ENCODE measurements at places on chromosomes 7 and 10.

DNA sequence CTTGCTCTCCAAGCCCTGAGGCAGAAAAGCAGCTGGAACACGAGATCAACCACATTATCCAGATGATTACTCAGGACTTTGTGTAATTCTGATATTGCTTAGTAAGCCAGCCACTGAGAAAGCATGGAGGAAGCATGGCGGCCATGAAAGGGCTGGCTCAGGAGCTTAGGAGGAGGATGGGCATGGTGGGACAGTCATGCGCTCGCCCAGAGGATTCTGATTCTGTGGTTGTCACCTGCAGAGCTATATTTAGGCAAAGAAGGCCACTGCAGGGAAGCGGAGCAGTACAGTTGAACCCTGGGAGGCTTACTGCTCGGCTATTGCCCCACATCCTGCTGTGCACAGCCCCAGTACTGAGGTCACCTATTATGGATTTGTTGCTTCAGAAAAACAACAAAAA, 128.8 kb upstream of the DNAJB12 start:
- DNase-seq = no peak

- no peak for DNase-seq
Observed at GRCh38 chr7:158281441-158281840, 306.2 kb downstream of the PTPRN2 start.

GRCh38 chr10:116044801-116045248, 228.2 kb downstream of the GFRA1 start:
- no peak for DNase-seq

DNA sequence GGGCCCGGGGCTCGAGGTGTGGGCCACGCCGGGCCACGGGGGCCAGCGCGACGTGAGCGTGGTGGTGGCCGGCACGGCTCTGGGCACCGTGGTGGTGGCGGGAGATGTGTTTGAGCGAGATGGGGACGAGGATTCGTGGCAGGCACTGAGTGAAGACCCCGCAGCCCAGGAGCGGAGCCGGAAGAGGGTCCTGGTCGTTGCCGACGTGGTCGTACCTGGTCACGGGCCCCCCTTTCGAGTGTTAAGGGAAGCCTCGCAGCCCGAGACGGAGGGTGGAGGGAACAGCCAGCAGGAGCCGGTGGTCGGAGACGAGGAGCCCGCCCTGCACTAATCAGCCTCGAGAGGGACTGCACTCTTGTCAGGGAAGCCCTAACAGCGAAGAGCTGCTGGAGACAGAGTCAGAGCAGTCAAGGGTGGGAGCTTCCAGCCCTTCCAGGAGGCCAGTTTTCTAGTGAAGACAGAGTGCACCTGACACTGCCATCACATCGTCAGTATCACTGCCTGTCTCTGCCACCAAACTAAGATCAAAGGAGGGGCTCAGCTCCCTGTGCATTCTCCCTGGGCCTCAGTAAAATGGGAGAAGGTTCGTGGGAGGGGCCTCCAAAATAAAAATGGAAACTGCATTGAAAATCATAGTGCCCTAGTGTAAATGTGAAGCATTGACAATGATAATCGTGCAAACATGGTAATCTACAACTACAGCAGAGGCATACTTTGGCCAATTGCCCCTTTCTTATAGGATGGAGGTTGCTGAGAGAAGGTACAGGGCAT, 1.3 kb downstream of the MBLAC1 start:
- DNase-seq = no peak

DNA sequence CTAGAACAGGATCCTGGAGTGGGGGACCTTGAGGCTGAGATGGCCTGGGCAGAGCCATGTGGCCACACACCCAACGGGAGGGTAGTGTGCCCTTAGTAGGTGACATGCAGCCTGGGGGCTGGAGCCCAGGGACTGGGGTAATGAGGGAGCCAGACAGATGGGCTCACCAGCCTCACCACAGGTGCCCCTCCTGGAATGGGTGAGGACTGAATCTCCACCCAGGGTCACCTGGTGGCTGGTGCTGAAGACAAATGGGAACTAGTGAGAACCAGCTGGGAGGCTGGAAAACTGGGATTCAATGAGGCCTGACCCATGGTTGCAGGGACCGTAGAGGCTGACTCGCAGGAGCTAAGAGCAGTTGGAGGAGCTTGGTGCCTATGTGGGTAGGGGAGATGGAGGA, 6.1 kb downstream of the ZP3 start:
- no peak for DNase-seq

DNA sequence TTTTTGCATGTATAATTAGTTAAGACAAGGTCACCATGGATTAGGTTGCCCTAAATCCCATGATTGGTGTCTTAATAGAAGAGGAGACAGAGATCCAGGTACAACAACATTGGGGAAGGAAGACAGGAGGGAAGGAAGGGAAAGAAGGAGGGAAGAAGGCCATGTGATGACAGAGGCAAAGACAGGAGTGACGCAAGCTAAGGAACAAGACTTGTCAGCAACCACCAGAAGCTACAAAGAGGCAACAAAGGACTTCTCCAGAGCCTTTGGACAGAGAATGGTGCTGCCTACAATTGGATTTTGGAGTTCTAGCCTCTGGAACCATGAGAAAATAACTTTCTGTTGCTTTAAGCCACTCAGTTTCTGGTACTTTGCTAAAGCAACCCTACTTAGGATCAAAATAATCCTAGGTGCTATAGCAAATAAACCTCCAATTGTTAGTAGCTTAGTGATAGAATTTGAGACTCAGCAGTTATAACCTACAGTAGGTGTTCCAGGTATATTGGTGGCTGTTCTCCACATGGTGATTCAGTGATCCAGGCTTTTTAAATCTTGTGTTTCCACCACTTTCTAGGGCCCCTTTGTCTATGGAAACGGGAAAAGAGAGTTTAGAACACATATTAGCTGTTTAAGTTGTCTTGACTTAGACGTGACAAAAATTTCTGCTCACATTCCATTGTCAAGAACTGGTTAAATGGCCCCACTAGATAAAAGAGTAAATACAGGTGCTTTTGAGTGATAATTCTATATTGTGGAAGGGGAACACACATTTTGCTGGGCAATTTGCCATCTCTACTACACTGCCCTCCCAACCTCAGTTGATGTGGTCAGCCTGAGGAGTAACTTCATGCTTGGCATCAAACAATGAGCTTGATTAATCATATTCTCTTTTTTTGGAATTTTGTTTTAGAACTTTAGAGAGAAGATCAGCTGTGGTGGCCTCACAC, 70.5 kb upstream of the SP4 start:
- no peak for DNase-seq

DNA sequence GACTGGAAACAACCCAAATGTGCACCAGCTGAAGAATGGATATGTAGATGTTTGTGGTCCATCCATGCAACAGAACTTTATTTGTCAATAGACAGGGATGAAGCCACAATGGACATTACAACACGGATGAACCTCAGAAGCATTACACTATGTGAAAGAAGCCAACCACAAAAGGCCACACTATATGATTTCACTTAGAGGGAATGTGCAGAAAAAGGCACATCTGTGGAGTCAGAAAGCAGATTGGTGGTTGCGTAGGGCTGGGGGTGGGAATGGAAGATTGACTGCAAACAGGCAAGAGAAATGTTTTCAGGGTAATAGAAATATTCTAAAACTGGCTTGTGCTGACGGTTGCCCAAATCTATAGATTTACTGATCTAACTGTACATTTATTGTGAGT, 34.3 kb upstream of the WASHC2A start:
- DNase-seq = no peak

DNA sequence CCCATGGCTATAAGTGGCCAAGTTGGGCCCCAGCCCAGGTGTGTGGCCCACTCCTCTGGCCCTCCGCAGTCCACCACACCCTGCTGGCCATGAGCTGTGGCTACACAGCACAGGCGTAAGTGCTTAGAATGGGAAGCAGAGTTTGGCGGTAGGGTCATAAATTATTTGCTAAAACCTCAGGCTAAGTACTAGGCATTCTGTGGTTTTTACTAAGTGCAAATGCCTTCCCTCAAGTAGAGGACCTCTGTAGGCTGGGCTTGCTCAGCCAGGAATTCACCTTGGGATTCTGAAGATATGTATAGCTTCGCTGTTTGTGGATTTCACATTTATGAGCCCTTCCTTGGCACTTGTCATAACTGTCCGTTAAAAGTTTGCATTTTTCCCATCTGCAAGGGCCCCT, 44.8 kb upstream of the LOXL4 start:
- no peak for DNase-seq

GRCh38 chr10:50622706-50623662, 772 bp downstream of the SGMS1 start:
- no peak for DNase-seq

All from iPS DF 6.9 (cell line).